GM13976 (cell line): ENCODE measurements at places on chromosomes 7 and 10.

DNA sequence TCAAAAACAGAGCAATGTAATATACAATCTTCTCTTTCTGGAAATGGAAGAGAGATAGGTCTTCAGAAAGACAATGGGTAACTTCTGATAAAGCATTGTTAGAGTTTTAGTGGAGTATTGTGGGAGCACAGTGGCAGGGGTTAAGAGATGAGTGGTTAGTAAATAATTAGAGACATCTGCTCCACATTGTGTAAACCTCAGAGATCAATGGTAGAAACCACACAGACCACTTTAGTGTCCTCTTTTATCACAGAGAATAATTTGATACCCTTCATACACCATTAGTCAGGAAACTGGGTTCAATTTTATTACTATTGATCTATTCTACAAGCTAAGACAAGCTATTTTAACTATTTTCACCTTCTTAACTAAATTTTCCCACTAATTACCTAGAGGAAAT is 35.9 kb upstream of the MAGI2 start:
- no peak for DNase-seq

DNA sequence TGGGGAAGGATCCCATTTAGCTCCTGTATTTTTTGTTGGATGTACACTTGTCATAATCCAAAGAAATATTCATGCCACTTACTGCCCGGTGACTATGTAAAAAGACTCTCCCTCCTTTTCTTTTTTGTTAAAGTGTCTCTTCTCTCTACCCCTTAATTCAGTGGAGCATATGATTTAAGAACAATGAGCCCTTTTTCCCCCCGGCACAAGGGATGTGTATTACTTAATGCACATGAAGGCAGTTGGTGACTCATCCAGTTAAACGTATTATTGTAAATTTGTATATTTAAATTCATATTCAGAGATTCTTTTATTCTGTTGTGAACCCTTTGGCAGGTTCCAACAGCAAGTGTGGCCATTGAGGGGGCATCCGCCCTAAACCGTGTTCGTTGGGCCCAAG is 241.9 kb downstream of the SLC25A13 start:
- no peak for DNase-seq

- no peak for DNase-seq
These were observed 535.1 kb upstream of the CELF2 start for GRCh38 chr10:10482613-10483012.

DNA sequence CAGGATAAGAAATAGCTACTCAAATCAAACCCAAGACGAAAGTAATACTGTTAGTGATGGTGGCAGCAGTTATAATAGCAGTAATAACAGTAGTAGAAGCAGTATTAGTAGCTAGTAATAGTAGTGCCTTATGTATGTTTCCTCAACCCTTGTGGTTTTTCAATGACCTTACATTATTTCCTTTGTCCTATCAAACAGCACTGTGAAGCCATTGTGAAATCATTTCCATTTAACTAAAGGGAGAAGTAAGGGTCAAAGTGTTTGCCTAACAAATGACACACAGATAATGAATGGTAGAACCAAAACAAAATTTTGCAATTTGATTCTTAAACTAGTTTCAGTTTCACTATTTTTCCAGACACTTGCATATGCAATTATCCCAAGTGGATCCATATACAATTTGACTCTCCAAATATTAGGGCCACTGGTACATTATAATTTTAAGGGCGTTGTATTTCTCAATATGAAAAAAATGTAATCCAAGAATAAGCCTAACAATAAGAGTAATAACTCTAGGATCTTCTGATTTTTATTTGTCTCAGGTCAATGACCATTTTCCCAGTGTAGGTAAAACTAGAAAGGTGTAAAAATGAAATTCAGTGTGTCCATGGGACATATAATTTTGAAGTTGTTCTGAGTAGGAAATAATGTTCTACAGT is 33.7 kb upstream of the TMEM26 start:
- DNase-seq, result no peak

- no peak for DNase-seq
These were observed 47.3 kb upstream of the AUTS2 start for GRCh38 chr7:69550991-69551390.

GRCh38 chr7:40629891-40630290 is 495.1 kb downstream of the SUGCT start:
- no peak for DNase-seq

DNA sequence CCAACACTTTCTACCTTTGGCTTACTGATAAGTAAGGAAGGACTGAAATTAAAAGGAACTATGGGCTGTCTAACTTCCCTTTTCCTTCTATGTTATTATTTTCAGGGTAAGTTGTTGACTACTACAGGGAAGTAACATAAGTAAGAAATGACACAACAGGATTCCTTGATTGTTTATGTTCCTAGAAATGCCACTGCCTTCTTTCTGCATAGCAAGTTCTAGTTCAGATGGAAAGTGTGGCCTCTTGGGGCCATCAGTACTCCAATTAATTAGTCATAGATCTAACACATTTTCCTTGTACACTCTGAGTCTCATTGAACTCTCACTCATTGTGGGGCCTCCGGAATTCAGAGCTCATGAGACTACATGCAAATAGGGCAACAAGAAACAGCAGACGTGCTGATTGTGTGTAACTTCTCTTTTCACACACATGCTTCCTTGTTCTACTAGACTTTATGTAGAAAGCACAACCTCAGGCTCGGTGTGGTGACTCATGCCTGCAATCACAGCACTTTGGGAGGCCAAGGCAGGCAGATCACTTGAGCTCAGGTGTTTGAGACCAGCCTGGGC is 35.3 kb upstream of the HIBADH start:
- peak; percentile 36 for DNase-seq

DNA sequence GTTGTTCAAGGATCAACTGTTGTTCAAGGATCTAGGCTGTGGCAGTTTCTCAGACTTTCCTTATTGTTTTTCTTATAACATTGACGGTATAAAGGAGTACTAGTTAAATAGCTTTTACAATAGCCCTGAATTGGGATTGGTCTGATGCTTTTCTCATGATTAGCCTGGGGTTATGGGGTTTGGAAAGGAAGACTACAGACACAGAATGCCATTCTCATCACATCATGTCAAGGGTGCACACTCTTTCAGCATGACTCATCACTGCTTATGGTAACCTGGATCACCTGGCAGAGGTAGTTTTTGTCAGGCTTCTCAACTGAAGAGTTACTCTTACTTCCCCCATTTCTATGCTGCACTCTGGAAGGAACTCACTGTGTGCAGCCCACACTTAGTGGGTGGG is 194.2 kb upstream of the NPSR1 start:
- DNase-seq, result no peak

DNA sequence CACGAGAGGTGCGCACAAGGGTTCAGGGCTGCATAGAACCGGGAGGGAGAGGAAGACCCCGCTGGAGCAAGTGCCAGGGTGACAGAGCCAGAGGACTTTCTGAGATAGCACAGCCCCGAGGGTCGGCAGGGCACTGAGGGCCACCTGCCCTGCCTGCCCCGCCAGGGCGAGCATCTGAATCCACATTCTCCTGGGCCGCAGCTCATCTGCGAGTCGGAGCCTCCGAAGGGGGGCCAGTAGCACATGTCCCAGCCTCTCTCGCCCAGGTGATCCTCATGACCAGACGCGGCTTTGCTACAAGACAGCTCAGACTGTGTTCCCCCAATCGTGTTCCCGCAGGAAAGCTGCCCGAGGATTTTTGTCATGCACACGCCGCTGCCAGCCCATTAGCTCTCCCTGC is 71.2 kb downstream of the ADARB2 start:
- no peak for DNase-seq

- DNase-seq, result no peak
These were observed 918 bp upstream of the STRA8 start for GRCh38 chr7:135232720-135233119.

- peak; percentile 39 for DNase-seq
These were observed 452 bp downstream of the SEMA3C start for GRCh38 chr7:80918399-80918798.

GRCh38 chr10:114401195-114401791 is 3.0 kb downstream of the AFAP1L2 start:
- no peak for DNase-seq

DNA sequence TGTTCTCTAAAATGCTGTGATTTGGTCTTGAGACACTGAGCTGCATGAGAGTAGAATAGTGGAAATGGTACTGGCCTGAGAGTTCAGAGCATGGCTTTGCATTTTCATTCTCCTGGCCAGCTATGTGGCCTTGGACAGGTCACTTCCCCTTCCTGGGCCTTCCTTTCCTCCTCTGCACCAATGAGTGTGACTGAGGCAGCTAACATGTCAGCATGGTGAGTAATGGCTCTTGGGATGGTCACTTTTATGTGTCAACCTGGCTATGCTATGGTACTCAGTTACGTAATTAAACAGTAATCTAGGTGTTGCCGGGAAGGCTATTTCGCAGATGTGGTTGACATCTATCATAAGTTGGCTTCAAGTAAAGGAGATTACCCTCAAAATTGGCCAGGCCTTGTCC is 109.3 kb downstream of the RTKN2 start:
- no peak for DNase-seq

DNA sequence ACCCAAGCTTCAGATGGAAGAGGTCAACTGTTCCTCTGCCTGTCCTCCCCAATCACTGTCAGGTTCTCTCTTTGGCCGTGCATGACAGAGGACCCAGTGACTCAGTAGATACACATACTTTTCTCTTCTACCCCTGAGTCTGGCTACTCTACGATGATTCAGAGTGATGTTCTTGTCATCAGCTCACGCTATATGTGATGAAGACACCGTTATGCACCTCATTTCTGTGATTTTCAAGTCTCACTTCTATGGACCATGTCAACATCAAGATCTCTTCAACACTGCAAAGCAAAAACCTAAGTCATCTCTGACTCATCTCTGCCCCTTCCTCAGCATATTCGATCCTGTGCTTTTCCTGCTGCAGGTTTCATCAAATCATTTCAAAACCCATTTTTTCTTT is 76.6 kb upstream of the DGKI start:
- DNase-seq, result no peak
